ENCODE measurements at places on chromosomes 16 and 17.

- no peak for DNase-seq
Measured at GRCh38 chr16:31179219-31179746, 656 bp upstream of the FUS start.

DNA sequence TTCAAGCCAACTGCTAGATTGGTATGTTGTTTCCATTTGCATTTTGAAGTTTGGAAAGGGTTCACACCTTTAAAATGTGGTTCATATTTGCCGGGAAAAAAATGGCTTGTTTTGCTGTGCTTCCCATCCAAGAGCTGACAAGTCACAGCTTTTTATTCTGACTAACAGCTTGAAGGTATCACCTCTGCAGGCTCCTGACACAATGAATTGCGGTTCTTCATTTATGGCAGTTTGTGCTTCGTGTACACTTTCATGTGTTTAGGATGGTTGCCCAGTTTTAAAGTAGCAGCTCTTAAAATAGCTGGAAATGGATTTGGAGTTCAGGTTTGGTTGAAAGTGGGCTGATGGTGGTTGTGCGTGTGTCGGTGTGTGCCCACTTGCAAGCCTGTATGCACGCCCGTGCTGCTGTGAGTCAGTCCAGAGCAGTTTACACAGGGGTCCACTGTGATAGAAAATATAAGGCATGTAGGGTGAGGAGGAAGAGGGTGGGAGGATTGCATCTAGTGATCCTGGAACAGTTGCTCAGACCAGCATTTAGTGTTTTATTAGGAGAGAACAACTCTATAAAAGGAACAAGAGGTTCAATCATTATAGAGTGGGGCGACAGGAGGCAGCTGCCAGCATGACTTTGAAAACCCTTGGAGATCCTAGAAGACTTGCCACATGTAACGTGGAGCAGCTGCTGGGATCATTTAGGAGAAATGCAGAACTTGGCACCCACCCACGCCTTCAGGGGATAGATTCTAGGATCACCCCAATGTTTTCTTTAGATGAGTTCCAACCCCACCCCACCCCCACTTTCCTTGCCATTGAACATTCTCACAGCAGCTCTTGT lies 108.0 kb upstream of the TBX2 start:
- DNase-seq: no peak

DNA sequence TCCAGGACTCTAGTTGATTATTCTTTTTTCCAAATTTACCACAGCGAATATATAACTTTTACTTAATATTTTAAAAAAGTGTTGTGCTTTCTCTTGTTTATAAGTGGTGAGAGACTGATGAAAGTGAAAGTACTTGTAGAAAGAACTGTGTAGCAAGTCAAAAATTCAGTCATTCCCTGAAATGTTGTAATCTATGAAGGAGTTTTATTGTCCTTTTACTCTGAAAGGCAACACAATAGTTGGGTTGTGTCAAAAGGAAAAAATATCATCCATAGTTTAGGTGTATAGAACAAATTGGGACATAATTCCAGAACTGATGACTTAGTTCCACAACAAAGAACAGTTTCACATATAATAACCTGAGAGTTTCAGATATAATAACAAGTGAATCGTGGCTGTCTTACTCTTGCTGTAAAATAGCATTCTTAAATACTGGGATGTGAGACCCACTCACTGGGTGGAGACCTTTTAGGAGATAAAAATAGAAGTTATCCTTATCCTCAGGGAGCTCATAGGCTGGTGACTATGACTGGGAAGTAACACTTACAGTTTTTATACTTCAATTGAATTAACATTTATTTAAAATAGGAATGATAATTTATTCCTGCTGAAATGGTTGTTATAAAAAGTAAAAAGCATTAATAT lies 20.6 kb downstream of the CYB5B start:
- no peak for DNase-seq

GRCh38 chr17:73192206-73192893 lies 505 bp upstream of the COG1 start:
- DNase-seq: peak; percentile 75

DNA sequence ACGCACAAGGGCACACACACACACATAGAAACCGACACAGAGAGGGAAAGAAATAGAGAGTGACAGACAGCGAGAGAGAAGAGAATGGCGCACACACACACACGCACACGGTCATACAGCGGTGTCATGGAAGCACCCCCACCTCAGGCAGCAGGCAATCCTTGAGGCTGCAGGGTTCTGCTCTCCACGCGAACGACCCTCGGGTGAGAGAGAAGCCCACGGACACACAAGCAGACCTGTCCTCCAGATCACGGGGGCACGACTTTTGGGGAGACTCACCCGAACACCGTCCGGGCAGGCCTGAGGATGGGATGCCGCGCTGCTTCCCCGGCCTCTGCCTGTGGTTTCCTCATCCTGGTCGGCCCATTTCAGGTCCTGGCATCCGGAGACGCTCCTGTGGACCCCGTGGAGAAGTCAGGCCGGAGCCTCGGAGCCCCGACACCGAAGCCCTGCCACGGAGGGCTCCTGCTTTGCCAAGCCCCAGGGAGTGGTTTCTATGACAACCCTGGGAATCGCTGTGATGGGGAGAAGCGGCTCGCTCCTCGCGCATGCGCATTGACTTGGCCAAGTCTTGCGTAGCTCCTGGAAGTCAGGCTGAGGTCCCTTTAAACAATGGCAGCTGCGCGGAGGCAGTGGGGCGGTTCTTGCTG lies 118.2 kb upstream of the KCNJ18 start:
- peak; percentile 58 for DNase-seq

DNA sequence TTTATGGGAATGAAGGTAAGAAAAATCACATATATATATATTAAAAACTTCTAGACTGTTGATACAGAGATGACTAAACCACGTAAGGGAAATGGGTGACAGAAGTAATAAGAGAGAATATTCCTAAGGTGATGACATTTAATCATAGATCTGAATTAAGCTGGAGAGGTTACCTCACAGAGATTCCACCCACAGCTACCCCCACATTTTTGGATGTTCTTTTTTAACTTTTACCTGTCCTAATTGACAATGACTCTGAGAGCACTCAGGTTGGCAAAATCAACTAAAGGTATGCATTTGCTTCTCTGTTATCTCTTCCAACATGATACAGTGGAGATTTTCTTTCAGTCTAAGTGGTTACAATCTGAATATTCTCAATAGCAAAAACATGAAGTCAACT lies 1280.6 kb downstream of the CDH11 start:
- no peak for DNase-seq

DNA sequence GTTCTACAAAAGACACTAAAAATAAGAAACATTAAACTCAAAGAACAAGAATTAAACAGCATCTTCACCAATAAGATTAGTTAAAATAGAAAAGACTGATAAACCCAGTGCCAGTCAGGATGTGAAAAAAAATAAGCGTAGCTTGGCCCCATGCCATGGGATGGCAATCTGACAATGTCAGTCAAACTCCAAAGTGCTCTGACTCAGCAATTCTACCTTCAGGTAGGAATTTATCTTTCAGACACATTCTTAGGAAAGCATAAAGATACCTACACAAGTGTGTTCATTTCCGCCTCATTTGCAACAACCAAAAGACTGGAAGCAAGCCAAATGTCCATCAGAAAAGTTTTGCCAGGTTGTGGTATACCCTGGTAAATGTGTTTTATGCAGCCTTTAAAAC lies 9.1 kb upstream of the MPO start:
- DNase-seq: no peak

- no peak for DNase-seq
Measured at GRCh38 chr16:49634235-49635008, 221.5 kb downstream of the ZNF423 start.

GRCh38 chr17:44865231-44865660 lies 17.6 kb downstream of the HIGD1B start:
- DNase-seq: peak; percentile 80

GRCh38 chr17:83067071-83067717 lies 12.2 kb upstream of the METRNL start:
- DNase-seq: no peak

DNA sequence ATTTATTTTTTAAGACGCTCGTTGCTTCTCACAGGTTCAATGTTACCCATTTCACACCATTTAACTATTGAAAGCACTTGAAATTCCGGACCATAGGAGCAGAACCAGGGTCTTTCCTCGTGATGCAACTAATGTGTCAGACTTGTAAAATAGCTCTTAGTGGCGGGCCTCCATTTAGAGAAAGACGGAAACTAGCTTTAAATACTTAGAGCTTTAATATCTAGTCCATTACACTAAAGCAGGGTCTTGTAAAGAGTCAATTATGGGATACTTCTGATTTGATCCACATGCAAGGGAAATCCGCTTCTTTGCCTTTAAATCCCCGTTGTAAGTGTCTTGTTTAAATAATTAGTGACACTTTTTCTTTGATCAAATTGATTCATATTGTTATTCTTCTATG lies 56.6 kb downstream of the NACA2 start:
- DNase-seq: no peak

- no peak for DNase-seq
Measured at GRCh38 chr17:47254403-47254943, 846 bp downstream of the ITGB3 start.

DNA sequence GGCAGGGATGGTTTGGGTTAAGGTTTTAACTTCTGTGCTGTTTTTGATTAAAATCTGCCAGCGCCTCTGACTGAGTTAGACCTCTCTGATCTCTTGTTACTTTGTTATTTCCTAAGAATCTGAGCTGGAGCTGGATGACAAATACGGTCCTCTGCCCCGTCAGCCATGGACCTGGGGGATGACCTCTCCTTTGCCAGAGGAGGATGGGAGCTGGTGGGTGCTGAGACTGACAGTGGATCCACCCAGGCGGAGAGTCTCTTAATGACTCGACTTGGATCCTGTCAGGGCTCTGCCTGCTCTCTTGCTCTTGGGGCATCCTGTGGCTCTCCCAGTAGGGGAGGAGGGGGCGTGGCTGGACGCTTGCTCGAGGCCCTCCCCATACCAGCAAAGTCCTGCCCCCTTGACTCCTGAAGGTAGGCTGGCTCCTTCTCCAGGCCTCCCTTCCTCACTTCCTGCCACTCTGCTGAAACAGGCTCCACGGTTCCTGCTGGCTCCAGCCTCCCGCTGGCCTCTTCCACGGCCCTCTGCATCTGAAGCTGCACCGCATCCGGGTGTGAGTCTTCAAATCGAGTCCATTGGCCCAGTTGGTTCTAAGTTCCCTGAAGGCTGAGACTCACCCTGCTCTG lies 24.8 kb upstream of the MAP3K14 start:
- no peak for DNase-seq

- DNase-seq: no peak
Measured at GRCh38 chr16:47622451-47623176, 161.5 kb downstream of the PHKB start.

- no peak for DNase-seq
Measured at GRCh38 chr17:7328840-7329373, at the start of gene NEURL4. TSS of gene NEURL4 (minus strand) at chr17:7329335. CDS start at chr17:7329312, 23 bp downstream.

DNA sequence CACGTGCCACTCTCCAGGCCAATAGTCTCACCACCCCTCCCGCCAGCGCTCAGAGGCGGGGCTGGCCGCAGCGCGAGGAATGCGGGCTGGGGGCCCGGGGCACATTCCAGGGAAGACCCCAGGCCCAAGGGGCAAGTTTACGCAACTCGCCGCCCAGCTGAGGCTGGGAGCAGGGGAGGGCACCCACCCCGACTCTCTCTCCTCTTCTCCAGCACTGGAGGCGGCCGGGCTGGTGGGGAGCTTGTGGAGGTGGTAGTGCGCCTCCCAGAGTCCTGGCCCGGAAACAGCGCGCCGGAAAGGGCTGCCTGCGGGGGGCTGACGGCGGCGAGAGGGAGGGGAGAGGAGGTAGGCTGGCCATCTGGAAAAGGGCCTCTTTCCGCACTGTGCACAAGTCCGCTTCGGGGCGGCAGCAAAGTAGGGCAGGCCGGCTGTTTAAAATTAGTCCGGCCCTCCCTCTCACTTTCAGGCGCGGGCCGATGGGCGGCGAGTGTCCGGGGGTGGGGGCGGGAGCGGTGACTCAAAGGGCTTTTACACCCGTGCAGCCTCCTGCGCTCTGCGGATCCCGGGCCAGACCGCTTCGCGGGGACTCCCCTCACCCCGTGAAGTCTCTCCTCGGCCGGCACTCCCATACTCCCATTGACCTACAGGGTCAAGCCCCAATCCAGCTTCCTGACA lies 1.1 kb downstream of the FHOD1 start:
- peak; percentile 71 for DNase-seq

DNA sequence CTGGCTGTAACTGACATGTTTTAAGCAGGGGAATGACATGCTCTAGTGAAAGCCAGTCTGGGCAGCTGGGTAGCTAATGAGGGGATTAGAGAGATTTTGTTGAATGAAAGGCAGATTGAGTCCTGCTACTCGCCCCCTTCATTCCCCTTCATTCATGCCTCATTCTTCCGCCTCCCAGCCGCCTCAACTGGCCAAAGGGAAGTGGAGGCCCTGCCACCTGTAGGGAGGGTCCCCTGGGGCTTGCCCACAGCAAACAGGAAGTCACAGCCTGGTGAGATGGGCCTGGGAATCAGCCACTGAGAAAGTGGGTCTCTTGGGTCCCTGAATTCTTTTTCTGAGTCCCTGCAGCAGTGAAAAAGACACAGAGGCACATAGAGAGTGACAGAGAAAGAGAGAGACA lies 1.1 kb upstream of the CD19 start:
- DNase-seq: no peak

DNA sequence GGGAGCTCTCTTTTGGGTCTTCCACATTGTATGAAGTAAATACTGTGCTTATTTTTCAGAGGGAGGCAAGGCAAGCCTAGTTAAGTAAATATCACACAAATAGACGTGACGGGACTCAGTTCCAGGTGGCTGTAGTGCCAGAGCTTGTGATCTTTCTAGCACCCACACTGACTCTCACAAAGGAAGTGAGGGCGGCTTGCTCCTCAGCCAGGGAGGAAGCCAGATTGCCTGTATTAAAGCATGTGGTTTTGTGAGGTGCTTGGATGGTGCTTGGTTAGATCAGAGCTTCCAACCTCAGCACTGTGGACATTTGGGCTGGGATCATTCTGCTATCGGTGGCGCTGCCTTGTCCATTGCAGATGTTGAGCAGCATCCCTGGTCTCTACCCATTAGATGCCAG lies 80.1 kb downstream of the VAT1L start:
- peak; percentile 42 for DNase-seq

DNA sequence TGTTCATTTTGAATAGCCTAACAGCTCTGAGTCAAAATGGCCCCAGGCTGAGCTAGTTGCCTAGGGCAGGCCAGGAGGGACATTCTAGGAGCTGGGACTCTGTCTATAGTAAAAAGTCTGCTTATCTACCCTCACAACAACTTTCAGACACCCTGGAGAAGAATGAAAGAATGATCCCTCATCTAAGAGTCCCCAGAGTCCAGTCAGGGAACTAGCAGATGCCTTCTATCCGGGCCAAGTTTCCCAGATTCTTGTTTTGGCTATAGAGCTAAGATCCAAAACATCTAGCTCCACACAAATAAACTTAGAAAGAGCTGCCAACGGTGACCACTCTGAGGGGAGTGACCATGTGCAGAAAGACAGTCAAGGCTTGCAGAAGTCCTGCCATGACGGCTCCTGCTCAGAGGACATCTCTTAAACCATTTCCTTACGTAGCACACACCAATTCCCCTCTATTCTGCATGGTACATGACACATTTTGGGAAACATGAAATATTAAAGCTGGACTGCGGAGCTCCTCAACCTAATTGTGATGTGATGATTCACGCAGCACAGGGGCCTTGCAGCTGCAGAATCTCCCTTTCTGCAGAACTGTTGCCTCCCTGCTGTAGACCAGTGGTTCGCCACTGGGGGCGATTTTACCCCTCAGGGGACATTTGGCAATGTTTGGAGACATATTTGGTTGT lies 24.2 kb downstream of the FAM20A start:
- no peak for DNase-seq

Data from activated naive CD4-positive, alpha-beta T cell treated with anti-CD3 and anti-CD28 coated beads, Interleukin-2, amount 10 ng/mL, durations not matched to agents 7 days and 5 days (primary cell).